Eye (tissue), 1 donor: ENCODE measurements at places on chromosomes 1 and 21.
A peak's percentile ranks its signal among the peaks of the same experiment; 100 is the strongest.

DNA sequence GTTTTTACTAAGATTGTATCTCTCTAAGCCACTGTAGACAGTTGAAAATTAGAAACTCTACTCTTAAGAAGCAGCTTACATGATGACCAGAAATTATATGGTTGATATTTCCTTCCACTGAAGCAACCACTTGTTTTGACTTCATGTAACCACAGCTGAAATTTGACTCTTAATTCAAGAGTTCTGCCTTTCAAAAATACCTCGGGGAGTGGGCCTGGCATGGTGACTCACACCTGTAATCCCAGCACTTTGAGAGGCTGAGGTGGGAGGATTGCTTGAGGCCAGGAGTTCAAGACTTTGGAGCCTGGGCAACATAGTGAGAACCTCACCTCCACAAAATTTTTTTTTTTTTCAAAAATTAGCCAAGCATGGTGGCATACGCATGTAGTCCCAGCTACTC is 4.3 kb downstream of the AMPD1 start:
- no peak for DNase-seq

- peak; percentile 11 for DNase-seq
Observed at GRCh38 chr1:110346690-110347089, 7.5 kb downstream of the RBM15 start.

- no peak for DNase-seq
Observed at GRCh38 chr1:80891871-80892270, 908.9 kb upstream of the ADGRL2 start.

DNA sequence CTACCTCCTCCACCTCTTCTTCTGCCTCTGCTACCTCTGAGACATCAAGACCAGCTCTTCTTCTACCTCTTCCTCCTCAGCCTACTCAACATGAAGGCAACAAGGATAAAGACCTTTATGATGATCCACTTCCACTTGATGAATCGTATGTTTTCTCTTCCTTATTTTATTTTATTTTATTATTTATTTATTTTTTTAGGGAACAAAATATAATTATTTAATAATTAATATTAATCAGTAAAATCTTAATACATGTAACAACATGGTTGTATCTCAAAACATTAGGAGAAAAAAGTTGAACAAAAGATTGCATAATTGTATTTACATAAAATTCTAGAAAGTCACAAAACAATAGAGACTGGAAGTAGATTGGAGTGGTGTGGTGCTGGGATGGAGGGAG is 13.1 kb upstream of the HRNR start:
- no peak for DNase-seq

DNA sequence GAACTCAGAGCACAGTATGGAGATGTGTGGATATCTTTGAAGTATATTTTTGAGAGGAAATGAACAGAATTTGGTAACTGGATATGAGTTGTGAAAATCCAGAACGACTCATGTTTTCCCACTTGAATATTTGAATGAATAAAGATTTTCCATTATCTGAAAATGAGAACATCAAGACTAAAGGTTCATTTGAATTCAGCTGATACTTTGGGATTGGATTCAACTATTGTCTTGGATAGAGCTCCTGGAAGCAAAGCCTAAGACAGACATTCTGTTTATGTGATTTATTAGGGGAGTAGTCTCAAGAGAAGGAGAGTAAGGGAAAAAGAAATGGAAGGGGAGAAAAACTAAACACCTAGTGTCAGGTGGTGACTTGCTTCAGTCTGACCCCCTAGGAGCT is 256.0 kb upstream of the LYPLAL1 start:
- no peak for DNase-seq

DNA sequence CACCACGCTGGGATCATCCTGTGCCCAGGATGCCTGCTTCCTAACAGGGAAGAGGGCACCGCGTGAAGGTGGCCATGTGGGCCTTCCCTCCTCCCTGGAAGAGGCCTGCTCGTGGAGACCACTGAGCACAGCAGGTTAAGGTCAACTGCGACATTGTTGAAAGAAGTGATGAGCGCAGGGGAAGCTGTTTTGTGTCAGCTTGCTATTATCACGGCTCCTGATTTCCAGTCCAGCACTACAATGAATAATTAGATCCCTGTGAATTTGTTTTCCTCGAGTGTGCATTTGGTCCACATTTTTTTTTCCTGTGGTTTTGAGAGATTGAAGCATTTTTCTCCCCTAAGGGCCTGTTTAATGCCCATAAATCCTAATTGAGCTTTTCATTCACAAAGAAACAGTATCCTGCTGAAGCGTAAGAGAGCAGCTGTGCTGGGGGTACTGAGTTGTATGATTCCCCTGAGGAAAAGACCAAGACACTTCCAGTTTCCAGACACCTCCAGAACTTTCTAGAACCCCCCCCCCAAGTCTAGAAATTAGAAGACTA is 204.9 kb downstream of the KCNJ6 start:
- peak; percentile 76 for DNase-seq

DNA sequence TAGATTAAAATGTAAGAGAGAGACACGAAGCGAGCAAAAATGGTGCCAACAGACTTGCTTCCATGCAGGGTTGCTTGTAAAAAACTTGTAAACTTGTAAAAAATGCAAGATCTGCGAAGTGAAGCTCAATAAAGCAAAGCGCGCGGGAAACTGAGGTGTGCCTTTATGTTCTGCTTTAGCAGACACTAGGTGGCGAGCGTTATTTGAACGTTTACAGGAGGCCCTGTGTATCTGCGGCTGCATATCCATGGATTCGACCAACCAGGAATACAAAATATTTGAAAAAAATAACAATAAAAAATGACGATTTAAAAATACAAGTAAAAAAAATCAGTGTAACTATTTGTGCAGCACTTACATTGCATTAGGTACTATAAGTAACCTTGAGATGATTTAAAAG is 1.5 kb downstream of the UBE2G2 start:
- DNase-seq: peak; percentile 40
